ENCODE measurements at places on chromosomes 2 and 18. TPM values are rescaled to one million over a fixed set of nuclear protein-coding genes. Genes with fewer than 3 reads are reported as not detected.

GRCh38 chr18:24157855-24158254 is 19.0 kb downstream of the CABYR start:
- DNase-seq = no peak

- DNase-seq = no peak
Measured at GRCh38 chr2:152385650-152386049, 50.7 kb downstream of the FMNL2 start.

DNA sequence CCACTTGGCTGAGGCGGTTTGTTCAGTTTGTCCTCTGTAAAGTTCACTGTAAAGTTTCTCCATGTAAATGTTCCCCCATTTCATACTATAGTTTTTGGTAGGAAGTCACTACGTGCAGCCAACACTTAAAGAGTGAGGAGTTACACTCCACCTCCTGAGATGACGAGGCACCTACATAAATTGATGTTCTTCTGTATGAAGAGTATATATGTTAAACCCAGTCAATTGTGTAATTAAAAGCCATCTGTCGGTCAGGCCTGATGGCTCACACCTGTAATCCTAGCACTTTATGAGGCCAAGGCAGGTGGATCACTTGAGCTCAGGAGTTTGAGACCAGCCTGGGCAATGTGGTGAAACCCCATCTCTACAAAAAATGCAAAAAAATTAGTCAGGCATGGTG is 7.6 kb downstream of the PIGN start:
- DNase-seq = no peak

Gene MALT1
- total RNA-seq = 12.2 TPM

- no peak for DNase-seq
Measured at GRCh38 chr2:120606931-120607330, 128.7 kb upstream of the GLI2 start.

Gene RGPD4
- total RNA-seq = 0.05 TPM

Gene POLR1A
- 49.9 TPM for total RNA-seq

Gene CENPA
- 50.2 TPM for total RNA-seq

DNA sequence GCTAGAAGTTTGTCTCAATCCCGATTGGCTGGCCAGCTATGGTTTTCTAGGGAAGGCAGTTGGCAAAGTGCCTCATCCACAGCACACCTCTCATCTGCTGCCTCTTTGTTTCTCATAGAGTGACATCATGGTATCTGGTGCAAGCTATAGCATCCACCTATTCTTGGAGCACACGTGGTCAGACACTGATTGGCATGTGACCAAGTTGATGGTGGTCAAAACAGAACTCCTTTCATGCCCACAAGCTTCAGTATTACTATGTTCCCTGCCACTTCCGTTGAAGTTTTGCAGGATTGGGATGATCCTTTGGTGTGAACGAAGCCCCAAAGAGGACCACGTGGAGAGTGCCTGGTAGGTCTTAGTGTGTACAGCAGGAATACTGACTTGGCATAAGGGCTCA is 28.8 kb downstream of the TTC32 start:
- DNase-seq = no peak

DNA sequence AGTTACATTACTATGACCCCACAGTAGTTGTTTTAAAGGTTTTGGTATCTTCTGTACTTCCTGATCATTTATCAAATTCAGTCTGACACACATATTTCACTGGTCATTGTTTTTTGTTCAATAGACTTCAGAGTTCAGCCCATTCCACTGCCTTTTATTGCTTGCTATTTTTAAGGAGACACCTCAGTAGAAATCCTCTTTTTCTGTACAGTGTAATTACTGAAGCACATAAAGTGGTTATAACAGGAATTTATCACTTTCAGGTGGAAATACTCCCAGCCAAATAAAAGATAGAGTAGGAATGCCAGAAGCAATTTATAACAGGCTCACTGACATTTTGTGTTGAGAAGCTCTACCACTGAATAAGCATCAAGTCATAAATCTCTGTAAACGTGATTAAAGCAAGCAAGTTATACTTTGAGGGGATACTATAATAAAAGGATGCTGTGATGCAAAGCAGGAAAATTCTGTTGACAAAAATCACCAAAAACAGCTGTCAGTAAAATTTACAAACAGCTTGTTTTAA is 6.6 kb upstream of the BARD1 start:
- no peak for DNase-seq

Gene NFATC1
- total RNA-seq = 4.9 TPM

DNA sequence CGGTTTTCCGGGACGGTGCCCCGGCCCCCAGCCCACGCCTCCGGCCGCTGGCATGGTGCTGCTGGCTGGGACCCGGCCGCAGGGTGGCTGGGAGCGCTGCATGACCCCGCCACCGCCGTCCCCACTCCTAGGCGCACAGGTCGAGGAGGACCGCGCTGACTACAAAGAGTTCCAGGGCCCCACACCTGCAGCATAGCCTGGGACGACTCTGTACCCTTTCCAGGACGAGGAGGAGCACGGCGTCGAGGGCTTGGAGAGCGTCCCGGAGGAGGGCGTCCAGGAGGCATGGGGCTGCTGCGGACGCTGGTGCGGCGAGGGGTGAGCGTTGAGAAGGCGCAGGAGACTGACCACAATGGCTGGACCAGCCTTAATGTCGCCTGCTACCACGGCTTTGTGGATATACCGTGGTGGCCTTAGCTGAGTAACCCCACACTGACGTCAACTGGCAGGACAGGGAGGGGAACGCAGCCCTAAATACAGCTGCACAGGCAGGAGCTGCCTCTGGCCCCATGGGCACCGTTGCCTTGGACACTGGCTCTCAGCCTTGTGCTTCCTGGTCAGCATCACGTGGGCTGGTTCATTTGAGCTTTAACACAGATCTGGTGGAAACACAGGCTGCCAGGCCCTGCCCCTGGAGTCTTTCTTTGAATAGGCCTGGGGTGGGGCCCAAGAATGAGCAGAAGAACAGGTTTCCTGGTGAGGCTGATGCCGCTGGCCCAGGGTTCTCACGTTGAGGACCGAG is 40.9 kb upstream of the TRIM43B start:
- no peak for DNase-seq

- peak; percentile 74 for DNase-seq
Measured at GRCh38 chr2:12318427-12319057, 398.2 kb upstream of the TRIB2 start.

Gene PDCD1
- total RNA-seq = 0.08 TPM

- DNase-seq = no peak
Measured at GRCh38 chr2:30139131-30139870, 7.5 kb upstream of the YPEL5 start.

Gene LYPD1
- total RNA-seq = 0.04 TPM

Gene FTCDNL1
- 2.6 TPM for total RNA-seq

GRCh38 chr2:7430869-7431641 is 513.8 kb downstream of the RNF144A start:
- DNase-seq = no peak

Gene CCDC68
- total RNA-seq = not detected

DNA sequence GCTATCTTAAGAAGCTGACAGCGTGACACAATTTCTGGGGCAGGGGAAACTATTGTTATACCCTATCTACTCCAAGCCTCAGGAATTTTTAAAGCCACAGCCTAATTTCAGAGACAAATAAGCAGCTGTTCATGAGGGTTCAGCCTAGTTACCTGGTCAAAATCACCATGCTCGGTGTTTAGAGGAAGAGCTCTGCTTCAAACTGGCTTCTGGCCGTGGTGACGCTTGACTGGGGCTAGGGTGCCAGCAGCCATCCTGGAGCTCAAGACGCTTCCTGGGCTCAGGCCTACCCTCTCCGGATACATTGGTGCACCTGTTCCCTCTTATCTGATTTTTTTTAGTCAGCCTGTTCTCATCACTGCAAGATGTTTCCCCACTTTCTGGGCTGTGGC is 41.7 kb downstream of the FRZB start:
- DNase-seq = peak; percentile 30

Gene TRIM43
- not detected for total RNA-seq

DNA sequence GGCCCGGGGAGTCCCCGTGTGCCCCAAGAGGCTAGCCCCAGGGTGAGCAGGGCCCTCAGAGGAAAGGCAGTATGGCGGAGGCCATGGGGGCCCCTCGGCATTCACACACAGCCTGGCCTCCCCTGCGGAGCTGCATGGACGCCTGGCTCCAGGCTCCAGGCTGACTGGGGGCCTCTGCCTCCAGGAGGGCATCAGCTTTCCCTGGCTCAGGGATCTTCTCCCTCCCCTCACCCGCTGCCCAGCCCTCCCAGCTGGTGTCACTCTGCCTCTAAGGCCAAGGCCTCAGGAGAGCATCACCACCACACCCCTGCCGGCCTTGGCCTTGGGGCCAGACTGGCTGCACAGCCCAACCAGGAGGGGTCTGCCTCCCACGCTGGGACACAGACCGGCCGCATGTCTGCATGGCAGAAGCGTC is 16.9 kb upstream of the FAHD2A start:
- no peak for DNase-seq

GRCh38 chr2:152718909-152719645 is 657 bp downstream of the ARL6IP6 start:
- peak; percentile 88 for DNase-seq

DNA sequence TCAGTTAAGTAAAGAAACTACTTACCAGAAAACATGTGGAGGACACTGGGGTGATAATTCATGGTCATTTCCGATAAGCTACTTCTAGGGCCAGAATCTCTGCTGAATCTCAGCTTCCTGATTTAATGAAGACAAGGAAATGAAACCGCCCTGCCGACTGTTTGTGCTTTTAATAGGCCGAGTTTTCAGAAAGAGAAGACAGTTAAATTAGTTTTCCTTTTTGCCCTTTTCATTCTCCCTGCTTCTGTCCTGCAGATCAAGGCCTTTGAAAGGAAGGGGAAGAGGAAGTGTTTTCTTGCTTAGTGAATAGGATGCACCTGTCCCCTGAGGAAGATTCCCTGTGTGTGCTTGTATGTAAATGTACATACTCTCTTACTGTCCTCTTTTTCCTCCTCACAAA is 126.6 kb downstream of the SH3RF3 start:
- DNase-seq = no peak

GRCh38 chr2:3222636-3223035 is 155.0 kb downstream of the EIPR1 start:
- DNase-seq = no peak

DNA sequence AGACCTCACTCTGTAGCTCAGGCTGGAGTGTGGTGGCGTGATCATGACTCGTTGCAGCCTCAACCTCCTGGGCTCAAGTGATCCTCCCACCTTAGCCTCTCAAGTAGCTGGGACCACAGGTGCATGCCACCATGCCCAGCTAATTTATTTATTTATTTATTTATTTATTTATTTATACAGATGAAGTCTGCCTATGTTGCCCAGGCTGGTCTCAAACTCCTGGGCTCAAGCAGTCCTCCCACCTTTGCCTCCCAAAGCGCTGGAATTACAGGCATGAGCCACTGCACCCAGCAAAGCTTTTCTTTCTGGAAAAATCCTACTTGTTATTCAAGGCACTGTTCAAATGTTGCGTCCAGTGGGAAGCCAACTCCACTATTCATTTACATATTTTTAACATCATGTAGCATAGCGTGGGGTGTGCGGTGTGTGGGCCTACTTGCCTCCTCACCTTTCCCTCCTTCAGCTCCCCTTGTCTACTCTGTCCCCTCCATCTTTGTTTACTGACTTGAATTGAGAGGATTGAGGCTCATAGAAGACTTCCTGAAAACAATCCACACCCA is 6.8 kb upstream of the RHOB start:
- DNase-seq = no peak

- no peak for DNase-seq
Measured at GRCh38 chr2:220276741-220277444, 649.5 kb downstream of the SLC4A3 start.

- DNase-seq = no peak
Measured at GRCh38 chr2:3747826-3748225, 44.5 kb downstream of the DCDC2C start.

- peak; percentile 1 for DNase-seq
Measured at GRCh38 chr2:20665243-20666004, 1.5 kb upstream of the GDF7 start.

Gene SCYGR5
- total RNA-seq = not detected

Gene EIF5B
- total RNA-seq = 46.6 TPM

Gene LOXHD1
- not detected for total RNA-seq

DNA sequence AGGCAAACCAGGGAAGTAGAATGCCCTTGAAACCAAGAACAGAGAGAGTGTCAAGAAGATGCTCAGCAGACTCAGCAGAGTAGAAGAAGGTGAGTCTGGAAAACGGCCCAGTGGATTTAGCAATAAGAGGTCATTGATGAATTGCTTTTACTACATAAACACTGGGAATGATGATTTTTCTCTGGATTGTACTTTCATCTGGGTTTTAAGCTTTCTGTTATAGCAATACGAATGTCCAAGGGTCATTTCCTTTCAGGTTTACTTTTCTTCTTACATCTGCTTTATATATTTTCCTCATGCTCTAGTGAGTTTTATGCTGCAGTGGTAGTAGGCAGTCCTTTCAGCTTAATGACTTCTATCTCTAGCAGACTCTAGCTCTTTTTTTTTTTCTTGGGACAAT is 16.9 kb downstream of the EML6 start:
- no peak for DNase-seq

Gene ABCB11
- total RNA-seq = not detected

DNA sequence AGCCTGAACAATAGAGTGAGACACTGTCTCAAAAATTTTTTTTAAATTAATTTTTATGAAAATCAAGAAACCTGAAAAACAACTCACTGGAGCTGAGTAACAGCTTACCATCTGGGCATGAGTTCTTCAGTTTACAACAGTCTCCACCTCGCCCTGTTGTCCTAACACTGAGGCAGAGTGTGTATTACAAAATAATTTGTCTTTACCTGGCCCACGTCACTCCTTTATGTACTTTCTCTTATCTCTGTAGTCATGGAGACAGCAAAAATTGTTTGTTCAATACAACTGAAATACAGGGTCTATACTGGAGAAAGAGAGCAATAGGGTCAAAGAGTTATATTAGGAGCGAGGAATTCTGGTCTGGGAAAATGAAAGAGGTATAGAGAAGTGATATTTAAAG is 48.1 kb downstream of the CYTIP start:
- DNase-seq = no peak

Measured in SJCRH30 (cell line).